ENCODE measurements at places on chromosomes 7 and 10.

- no peak for DNase-seq
Observed at GRCh38 chr7:80362010-80362618, 149.8 kb downstream of the GNAT3 start.

- no peak for DNase-seq
Observed at GRCh38 chr7:132065193-132065988, 509.0 kb upstream of the PODXL start.

GRCh38 chr10:121378251-121378801 is 219.9 kb downstream of the FGFR2 start:
- no peak for DNase-seq

DNA sequence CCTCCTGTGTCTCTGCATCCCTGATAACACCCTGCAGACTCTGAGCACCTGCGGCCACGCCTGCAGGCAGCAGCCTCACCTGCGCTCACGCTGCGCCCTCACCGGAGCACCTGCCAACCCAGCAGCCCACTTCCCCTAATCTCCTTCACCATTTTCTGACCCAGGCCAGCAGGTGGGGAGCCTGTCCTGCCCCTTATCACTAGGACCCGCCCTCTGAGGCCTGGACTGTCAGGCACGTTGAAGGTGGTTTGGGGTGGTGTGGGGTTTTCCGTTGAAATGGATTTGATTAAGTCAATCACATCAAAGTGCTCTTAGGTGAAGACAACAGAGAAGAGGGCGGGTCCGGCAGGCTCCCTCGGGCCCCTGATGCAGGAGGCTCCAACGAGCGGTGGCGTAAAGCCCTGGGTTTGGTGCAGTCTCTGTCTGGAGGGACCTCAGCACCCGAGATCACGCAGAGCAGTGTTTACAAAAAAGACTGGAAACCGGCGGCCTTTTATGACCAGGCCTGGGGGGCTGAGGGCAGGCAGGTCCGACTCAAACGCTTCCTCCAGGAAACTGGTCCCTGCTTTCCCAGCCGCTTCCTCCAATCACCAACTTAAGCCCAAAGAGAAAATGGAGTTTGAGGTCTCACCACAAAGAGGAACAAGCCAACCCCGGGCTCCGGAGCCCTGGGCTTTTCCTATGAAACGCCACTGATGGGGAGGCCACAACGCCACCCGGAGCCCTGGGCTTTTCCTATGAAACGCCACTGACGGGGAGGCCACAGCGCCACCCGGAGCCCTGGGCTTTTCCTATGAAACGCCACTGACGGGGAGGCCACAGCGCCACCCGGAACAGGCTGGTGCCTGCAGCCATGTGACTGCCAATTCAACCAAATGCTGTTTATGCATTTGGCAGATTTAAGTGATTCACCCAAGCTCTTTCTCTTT is 45.5 kb downstream of the DPYSL4 start:
- DNase-seq: peak; percentile 44

DNA sequence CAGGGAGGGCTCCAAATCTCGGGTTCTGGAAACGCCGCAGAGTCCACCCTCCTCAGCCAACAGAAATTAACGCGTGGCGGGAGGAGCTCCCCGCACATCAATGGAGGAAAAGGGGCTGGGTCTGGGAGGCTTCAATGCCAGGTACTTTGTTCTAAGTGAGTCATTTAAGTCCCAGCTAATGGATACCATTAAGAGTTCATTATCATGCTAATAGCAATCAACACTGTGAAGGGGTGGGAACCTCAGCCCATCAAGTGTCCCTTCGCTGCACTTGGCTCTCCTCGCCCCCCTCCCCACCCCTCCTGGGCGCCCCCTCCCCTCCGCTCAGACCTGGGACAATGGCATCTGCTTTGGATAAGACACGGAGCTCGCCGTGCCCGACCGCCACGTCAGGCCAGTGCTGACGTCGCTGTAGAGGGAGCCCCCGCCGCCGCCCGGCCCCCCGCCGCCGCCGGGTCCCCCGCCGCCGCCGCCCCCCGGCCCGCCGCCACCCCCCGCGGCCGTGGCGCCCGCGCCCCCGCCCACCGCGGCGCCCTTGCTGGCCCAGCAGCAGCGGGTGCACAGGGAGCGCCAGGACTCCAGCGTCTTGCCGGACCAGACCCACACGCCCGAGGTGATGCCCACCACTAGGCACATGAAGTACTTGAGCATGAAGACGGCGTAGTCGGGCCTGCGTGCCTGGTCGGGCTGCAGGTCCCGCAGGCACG is 2.9 kb downstream of the FZD8 start:
- DNase-seq: no peak

- no peak for DNase-seq
Observed at GRCh38 chr7:17709127-17709526, 231.2 kb downstream of the SNX13 start.

GRCh38 chr10:85316276-85316675 is 987.9 kb downstream of the CCSER2 start:
- DNase-seq: no peak

GRCh38 chr10:92009445-92009844 is 85.9 kb downstream of the BTAF1 start:
- no peak for DNase-seq

Data from bone marrow (tissue), 2 donors.